ENCODE measurements at places on chromosomes 5 and 9.

- DNase-seq, result no peak
Measured at GRCh38 chr9:4690144-4690543, 10.8 kb downstream of the CDC37L1 start.

DNA sequence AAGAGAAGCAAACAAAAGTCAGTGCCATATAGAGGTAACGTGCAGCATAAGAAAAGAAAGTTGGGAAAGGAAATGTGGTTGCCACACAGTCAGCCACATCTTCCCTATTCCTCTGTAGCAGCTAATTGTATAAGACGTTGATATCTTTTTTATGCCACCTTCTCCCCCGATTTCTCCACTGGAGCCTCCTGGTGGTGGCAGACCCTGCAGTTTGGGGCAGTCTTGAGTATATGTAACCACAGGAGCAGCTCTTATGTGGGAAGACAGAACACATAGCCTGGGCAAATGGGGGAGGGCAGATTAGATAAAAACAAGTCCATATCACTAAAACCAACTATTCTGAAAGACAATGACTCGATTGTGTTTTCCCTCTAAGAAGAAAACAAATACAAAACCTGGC is 99.7 kb downstream of the PLCXD3 start:
- no peak for DNase-seq

GRCh38 chr9:32873553-32873952 is 90.2 kb downstream of the TMEM215 start:
- no peak for DNase-seq

DNA sequence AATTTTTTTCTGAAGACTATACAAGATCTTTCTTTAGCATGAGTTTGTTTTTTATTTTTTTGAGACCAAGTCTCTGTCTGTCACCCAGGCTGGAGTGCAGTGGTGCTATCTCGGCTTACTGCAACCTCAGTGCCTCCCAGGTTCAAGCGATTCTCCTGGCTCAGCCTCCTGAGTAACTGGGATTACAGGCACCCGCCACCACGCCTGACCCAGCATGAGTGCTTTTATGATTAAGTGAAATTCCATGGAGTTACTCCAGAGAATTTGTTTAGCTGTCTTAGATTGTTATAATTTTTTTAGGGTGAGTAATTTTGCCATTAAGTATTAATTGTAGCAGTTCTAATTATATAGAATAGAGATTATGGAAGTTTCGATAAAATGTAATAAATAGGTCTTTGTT is 14.3 kb downstream of the YTHDC2 start:
- DNase-seq, result no peak

GRCh38 chr9:94760660-94761059 is 34.2 kb downstream of the AOPEP start:
- no peak for DNase-seq

Measured in activated gamma-delta T cell treated with anti-CD3 and anti-CD28 coated beads, Interleukin-2, amount 50 U/mL, for 16 hours (primary cell).